ENCODE measurements at places on chromosomes 7 and 10.
A peak's percentile ranks its signal among the peaks of the same experiment; 100 is the strongest.

DNA sequence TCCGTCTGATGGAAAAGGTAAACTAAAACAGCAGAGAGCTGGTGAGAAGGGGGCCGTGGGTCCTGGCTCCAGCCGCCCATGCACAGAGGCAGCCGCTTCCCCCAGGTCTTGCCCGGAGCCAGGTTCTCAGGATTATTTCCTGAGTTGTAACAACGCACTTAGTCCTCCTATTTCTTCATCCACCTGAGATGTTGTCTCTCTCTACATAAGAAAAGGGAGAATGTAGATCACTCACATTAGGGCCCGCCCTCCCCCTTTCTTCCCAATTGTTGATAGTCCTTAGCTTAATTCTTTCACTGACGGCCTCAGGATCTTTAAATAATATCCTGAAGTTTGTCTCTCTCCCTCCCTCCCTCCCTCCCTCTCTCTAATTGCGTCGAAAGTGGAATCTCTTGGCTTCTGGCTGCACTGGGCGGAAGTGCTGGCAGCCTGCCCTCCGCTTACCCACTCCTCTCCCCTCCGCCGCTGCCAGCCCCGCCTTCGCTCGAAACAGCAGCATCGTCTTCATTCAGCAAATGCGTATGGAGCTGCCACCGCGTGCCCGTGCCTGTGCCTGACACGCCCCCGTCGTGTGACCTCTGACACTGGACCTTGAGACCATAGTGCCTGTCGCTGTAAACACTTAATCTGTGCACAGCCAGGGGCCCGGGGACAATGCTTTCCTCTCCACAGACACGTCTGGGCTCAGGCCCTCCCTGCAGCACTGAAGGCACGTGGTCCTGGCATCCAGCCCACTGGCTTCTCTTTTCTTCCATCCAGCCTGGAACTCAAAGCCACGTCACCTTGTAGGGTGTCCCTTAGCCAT, 174.5 kb upstream of the PPP2R2D start:
- DNase-seq: no peak

DNA sequence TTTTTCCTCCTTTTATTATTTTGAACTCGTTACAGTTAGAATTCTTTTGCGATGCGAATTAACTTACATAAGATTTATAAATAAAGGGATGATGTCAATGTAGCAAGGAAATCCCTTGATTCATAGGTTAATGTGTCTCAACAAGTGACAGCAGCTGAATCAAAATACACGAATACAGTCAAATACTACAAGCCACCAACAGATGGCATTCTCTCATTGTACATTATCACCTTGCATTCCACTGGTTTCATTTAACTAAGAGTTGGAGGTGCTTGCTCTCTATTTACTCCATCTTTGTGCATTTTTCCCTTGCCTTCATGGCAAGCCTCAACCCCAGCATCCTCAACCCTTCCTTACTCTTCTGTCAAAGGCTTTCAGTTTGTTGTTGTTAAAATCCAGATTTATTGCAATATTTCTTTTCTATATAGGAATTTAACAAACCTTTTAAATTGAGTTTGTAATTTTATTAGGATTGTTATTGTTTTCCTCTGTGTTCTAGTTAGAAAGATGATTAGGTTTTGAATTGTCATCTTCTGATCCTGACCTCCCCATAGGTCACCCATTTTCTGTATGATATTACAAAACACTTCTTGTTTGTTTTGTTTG, 78.3 kb downstream of the SLC25A40 start:
- peak; percentile 58 for DNase-seq

DNA sequence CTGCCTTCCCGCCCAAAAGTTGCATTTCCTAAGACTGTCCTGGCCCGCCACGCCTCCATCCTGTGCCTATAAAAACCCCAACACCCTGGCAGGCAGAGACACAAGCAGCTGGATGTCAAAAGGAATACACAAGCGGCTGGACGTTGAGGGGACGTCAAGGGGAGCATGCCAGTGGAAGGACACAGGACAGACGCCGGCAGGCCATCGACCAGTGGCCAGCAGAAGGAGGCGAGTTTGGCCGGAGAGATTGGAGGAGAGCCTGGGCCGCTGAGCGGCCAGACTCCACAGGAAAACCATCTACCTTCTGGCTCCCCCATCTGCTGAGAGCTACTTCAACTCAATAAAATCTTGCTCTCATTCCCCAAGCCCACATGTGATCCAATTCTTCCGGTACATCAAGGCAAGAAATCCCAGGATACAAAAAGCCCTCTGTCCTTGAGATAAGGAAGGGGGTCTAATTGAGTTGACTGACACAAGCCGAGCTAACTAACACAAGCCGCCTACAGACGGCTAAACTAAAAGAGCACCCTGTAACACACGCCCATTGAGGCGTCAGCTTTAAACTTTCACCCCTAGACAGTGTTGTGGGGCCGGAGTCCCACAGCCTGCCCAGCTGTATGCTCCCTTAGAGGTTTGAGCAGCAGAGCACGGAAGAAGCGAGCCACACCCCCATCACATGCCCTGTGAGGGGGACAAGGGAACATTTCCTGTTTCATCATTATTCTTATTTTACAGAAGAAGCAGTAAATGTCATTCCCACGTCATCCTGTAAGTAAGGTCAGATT, 150.3 kb upstream of the PHYHIPL start:
- DNase-seq: no peak

DNA sequence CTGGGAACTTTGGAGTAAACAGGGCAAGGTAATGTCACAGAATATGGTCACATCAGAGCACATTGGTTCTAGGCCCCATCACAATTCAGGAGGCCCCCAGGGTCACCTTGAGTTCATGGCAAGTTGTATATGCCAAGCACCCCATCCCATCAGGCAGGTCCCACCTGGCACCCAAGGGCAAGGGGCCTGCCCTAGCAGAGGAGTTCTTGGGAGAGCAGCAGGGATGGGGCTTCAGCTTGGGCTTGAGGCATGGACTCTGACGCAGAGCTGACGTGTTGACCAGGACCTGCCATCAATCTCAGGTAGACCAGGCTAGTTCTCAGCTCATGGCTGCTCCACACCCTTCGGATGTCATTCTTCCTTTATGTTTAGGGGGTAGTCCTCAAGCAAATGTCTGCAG, 20.9 kb downstream of the PLAC9 start:
- DNase-seq: no peak

DNA sequence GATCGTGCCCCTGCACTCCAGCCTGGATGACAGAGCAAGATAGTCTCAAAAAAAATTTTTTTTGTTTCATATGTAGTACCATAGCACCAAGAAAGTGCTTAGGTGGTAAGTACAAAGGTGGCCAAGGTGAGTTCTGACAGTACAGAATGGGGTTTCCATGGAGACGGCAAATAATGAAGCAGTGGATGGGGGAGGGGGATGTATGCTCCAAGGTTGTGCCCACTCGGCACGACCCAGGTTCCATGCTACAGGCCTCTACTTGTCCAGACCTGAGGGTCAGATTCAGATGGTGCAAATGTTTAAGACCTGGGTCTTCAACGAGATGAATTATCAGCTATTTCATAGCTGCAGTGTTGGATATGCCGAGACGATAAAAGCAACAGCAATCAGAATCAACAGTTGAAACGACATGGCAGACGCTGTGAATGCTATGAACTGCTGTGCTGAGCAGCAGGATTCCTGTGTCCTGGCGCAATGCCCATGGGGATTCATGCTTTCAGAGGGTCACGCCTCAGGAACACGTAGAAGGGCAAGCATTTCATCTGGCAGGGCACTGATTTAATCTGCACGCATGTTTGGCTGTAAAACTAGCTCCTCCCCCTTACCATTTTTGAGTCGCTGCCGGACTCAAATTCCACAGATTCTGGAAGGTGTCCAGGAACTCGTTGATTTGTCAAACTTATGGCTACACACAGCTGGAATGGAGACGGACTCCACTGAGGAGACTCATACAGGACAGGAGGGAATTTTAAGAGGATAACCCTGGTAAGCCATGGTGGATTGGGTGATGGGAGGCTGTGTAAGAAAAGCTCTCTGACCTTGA, 256.5 kb downstream of the FRMD4A start:
- no peak for DNase-seq

- no peak for DNase-seq
Observed at GRCh38 chr7:668139-668931, 58.2 kb upstream of the DNAAF5 start.

- peak; percentile 99 for DNase-seq
Observed at GRCh38 chr7:139340037-139340807, 915 bp upstream of the FMC1 start.

DNA sequence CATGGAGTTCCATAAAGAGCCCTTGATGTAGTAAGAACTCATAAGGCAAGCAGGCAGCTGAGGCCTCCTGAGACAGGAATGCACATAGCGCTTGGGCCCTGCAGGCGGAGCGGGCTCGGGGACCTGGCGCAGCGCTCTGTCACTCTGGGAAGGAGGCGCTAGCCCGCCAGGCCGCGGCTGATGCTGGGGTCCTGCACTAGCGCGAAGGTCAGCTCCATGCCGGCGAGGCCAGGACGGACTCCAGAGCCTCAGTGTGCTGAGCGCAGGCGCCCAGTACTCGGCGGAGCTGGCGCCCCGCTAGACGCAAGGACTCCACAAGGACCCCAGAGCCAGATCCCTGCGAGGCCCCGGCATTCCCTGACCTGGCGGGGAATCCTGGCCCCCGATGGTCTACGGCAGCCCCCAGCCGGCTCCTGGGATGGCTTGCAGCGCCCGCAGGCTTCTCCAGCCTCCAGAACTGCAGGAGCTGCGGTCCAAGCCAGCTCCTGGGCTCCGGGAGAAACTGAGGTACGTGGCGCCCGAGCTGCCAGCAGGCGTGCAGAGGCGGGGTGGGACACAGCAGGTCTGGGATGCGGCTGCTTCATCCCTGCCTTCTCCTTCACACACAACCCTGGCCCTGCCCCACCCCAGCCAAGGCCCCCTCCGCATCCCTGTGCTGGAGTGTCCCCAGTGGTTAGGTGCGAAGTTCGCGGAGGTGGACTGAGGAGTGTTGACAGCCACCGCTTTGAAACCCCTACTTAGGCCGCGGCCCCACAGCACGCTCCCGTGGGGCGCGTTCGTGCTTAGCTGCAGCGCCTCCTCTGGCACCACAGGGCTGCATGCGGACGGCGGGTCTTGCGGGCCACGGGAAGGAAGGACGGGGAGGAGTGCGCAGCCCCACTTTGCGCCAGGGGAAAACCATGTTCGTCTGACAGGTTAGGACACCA, 761.5 kb upstream of the POM121L12 start:
- DNase-seq: no peak

DNA sequence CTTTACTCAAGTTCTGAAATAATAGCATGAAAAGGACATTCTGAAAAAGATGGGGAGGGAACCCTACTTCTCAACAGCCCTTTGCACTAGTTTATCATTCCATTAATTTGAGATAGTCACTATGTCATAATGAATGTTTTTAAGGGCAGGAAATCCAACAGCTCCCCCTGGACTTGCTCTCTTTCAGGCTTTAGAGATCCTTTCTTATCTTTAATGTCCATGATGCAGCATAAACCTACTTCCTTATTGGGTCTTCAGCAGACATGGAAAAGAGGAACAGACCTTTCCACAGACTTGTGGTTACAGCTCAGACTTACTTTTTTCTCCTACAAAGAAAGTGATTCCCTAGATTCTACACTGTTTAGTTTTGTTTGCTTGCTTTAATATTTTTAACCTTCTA, 87.3 kb downstream of the IDE start:
- no peak for DNase-seq
